ENCODE measurements at places on chromosomes 3 and 15.

DNA sequence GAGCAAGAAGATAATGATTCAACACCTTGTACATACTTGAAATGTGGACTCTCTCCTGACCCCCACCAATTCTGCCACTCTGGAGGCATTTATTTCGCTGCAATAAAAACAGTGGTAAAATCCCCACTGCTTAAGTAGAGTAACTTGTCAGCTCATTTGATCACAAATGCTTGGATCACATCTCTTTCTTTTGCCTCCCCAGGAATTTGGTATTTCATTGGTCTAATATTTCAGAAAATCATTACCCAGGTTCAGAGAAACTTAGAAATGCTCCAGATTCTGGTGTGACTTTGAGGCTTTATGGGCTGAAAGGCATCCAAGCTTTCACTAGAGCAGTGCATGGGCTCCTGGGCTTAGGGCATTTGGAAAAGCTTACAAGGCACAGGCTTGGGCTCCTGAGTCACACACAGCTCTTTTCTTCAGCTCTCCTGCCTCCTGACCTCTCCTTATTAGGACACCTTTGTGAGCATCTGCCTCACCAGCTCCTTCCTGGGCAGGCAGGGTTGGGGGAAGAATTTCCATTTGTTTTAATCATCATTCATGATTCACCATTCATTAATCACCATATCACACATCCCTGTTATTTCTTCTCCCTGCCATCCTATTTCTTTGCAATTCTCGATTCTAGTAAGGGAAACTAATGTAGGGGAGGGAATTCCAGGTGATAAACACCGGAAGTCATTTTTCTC is 22.5 kb downstream of the CDCP1 start:
- H3K4me3 ChIP-seq, result no peak overlapping the region
- H3K27ac ChIP-seq, result no peak overlapping the region
- H3K27me3 ChIP-seq, result no peaks in the 10 kb centered on the region
- no peak for DNase-seq

DNA sequence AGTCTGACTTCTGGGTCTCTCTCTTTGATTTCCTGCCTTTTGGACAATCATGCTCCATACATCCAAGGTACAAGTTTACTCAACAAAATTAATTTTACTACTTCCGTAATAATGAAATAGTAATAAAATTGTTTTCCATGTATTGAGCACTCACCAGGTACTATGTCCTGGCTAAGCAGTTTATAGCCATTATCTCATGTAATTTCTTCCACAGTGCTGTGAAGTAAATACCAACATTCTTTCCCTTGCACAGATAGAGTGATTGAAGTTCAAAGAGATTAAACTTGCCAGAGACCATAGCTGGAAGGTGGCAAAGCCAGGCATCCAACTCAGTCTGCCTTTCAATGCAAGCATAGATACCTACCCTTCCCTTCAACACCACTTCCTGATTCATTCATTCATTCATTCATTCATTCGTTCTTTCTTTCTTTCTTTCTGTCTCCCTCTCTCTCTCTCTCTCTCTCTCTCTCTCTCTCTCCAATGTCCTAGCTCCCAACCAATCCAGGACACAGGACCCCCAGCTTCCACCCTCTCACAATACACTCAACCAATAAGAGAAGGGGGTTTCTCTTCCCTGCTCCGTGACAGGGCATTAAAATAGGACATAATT is 12.4 kb downstream of the THRB start:
- H3K36me3 ChIP-seq, result no peaks in the 10 kb centered on the region
- H3K27me3 ChIP-seq, result no peaks in the 10 kb centered on the region
- no peak for DNase-seq
- peaks cover 3% of the 10 kb centered on the region for H3K4me1 ChIP-seq
- no peak overlapping the region for H3K4me3 ChIP-seq

DNA sequence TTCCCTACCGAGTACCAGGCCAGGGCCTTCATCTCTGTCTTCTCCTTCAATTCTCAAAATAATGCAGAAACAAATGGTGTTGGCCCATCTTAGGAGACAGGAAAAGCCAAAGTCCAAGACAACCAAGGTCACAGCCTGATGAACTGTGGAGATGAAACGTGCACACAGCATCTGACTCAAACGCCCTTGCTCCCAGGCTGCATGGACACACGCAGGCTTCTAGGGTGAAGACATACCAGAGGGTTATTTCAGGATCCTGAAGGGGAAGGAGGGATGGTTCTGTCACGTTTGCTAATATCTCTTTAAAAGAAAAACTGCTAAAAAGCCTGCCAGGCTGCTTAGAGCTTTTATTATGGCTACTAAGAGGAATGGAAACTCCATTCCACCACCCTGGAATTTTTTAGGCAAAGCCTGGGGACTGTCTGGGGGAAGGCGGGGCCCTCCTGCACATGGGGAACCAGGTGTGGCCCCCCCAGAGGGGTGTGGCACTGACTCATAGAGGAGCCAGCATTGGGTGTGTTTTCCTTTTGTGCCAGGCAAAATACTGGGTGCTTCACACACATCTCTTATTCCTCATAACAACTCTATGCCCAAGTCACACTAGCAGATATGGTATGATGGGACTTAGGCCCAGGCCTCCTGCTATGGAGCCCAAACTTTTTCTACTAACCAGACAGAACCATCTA is 62.9 kb downstream of the UMPS start:
- peak; percentile 17 for DNase-seq
- peaks cover 87% of the 10 kb centered on the region for H3K36me3 ChIP-seq
- no peak overlapping the region for H3K4me3 ChIP-seq
- H3K4me1 ChIP-seq, result no peaks in the 10 kb centered on the region
- H3K27ac ChIP-seq, result no peak overlapping the region

DNA sequence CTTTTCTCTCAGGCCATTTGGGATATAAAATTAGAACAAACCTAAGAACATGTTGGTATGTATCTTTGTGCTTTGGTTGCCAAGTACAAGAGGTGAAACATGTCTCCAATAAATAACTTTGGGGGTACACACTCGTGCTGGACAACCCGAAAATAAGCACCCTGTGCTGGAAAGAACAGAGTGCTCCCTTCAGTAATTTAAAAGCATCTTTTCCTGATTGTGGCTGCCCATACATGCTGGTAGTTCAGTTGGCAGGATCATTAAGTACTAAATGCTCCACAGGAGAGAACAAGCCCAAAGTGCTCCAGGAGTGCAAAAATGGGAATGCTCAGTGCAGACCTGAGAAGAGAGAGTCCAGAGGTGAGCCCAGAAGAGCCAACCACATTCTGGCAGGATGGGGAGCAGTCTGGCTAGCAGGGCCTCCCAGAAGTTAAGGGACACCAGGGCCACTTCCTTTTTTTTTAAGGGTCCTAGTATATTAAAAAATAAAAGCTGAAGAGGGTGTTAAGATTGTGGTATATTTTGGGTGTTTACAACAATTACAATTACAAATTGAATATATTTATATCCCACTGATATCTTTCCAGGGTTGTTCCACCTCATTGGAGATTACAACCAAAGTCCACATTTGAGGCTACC is 48.6 kb upstream of the SSR3 start:
- no peaks in the 10 kb centered on the region for H3K27me3 ChIP-seq
- H3K36me3 ChIP-seq, result no peaks in the 10 kb centered on the region
- H3K4me3 ChIP-seq, result no peak overlapping the region
- no peak overlapping the region for H3K27ac ChIP-seq

- peaks cover 19% of the 10 kb centered on the region for H3K4me1 ChIP-seq
- H3K27ac ChIP-seq, result no peak overlapping the region
- H3K27me3 ChIP-seq, result no peaks in the 10 kb centered on the region
- H3K4me3 ChIP-seq, result no peak overlapping the region
Measured at GRCh38 chr3:177427540-177427939, 230.3 kb upstream of the TBL1XR1 start.

DNA sequence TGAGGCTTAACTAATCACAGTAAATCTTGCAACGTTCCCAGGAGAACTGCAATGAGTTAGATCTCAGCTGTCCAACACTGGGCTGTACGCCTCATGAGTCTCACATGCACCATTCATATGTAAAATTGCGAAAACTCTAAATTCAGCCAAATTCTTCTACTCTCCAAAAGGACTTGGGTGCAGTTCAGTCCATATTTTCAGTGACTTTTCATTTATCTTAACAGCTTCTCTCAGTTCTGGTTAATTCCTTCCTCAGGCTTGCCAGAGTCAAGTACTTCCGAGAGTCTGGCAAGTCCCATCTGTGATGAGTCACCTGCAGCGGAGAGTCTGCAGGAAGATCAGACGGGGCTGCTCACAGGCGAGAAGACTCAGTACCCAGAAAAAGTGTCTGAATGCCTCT is 11.5 kb downstream of the CCDC80 start:
- H3K4me3 ChIP-seq, result no peak overlapping the region
- peaks cover 5% of the 10 kb centered on the region for H3K4me1 ChIP-seq
- H3K36me3 ChIP-seq, result no peaks in the 10 kb centered on the region
- peak; percentile 75 for DNase-seq

DNA sequence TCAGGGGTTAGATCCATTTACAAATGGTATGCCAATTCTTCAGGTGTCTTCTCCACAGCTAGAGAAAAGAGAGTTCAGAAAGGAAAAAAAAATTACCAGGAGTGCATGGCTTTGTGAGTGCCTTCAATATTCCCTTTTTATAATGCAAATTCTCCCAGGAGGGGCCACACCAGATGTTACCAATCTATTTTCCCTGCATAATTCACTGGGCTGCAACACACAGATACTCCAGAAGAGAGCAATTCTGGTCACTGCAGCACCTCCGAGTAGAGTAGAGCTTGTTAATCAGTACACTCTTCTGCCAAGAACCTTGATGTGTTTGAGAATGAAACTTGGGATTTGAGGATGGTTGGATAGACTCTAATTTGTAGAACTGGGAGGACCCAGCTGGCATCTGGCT is 80.7 kb upstream of the SPRED1 start:
- H3K36me3 ChIP-seq, result no peaks in the 10 kb centered on the region
- no peaks in the 10 kb centered on the region for H3K27me3 ChIP-seq
- H3K27ac ChIP-seq, result no peak overlapping the region
- DNase-seq, result no peak
- no peaks in the 10 kb centered on the region for H3K4me1 ChIP-seq

GRCh38 chr3:182357928-182358327 is 435.4 kb upstream of the ATP11B start:
- no peaks in the 10 kb centered on the region for H3K4me1 ChIP-seq
- H3K4me3 ChIP-seq, result no peak overlapping the region
- H3K27me3 ChIP-seq, result no peaks in the 10 kb centered on the region
- no peaks in the 10 kb centered on the region for H3K36me3 ChIP-seq
- H3K27ac ChIP-seq, result no peak overlapping the region

GRCh38 chr3:38454884-38455638 is 1.4 kb downstream of the ACVR2B start:
- H3K36me3 ChIP-seq, result no peaks in the 10 kb centered on the region
- peak overlapping the region; percentile 83 for H3K4me3 ChIP-seq
- peaks cover 9% of the 10 kb centered on the region for H3K4me1 ChIP-seq

DNA sequence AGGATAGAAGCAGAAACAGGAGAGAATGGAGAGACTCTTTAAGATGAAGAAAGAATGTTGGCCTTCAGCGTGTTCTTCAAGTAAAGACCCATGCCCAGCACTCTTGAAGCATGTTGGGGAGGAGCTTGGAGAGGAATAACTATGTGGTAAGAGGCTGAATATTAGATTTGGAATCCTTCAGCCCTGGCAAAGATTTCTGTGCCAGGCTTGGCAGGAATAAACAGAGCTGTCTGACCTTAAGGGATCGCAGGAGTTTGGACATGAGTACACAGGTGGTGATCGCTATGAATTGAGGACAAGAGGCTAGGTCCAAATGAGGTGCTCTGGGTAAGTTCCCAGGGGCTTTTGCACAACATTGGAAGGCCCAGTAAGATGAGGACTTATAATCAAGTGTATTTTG is 132.6 kb upstream of the TBL1XR1 start:
- no peak overlapping the region for H3K4me3 ChIP-seq
- no peaks in the 10 kb centered on the region for H3K27me3 ChIP-seq
- H3K36me3 ChIP-seq, result no peaks in the 10 kb centered on the region
- DNase-seq, result no peak
- H3K4me1 ChIP-seq, result no peaks in the 10 kb centered on the region
- H3K27ac ChIP-seq, result no peak overlapping the region

GRCh38 chr15:70433586-70434324 is 329.6 kb downstream of the UACA start:
- H3K27me3 ChIP-seq, result no peaks in the 10 kb centered on the region
- H3K4me3 ChIP-seq, result peak overlapping the region; percentile 43
- no peak for DNase-seq
- peaks cover 4% of the 10 kb centered on the region for H3K4me1 ChIP-seq
- H3K36me3 ChIP-seq, result no peaks in the 10 kb centered on the region
- peak overlapping the region; percentile 26 for H3K27ac ChIP-seq

- H3K4me3 ChIP-seq, result no peak overlapping the region
- H3K36me3 ChIP-seq, result peaks cover 4% of the 10 kb centered on the region
- DNase-seq, result peak; percentile 90
- no peaks in the 10 kb centered on the region for H3K27me3 ChIP-seq
Measured at GRCh38 chr3:52128118-52128683, 26.0 kb downstream of the POC1A start.

DNA sequence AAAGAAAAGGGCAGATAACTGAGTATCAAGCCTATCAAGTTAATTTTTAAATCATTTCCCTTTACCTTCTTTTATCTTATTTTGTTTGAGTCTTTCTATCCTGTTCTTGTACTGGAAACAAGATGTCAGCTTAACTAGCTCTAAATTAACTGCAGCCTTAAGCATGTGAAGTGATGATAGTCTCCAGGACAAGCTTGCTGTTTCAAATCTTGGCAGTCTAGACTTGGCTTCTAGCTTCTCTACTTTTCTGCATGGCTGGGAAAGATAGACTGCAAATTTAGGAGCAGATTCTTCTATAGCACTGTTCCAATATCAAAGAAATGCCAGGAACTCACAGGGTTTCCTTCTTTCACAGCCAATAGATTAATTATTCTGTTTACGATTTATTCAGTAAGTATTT is 1034.4 kb downstream of the TUSC7 start:
- H3K27ac ChIP-seq, result no peak overlapping the region
- no peaks in the 10 kb centered on the region for H3K4me1 ChIP-seq
- no peak for DNase-seq
- no peak overlapping the region for H3K4me3 ChIP-seq

- peaks cover 10% of the 10 kb centered on the region for H3K36me3 ChIP-seq
- H3K4me3 ChIP-seq, result peak overlapping the region; percentile 88
- H3K4me1 ChIP-seq, result peaks cover 10% of the 10 kb centered on the region
- H3K27me3 ChIP-seq, result no peaks in the 10 kb centered on the region
- DNase-seq, result no peak
Measured at GRCh38 chr15:40471808-40472150, 995 bp downstream of the CHST14 start.

- H3K4me1 ChIP-seq, result peaks cover 28% of the 10 kb centered on the region
- peak; percentile 85 for DNase-seq
- H3K4me3 ChIP-seq, result peak within 1 kb of the TSS; percentile 94
- no peak within 1 kb of the TSS for H3K27ac ChIP-seq
- no peaks in the 10 kb centered on the region for H3K27me3 ChIP-seq
Measured at GRCh38 chr15:41558400-41559238, at the start of gene TYRO3. Gene TYRO3 (plus strand): TSS chr15:41559212. CDS start chr15:41559258, 46 bp downstream.

GRCh38 chr3:114207768-114208167 is 28.9 kb upstream of the DRD3 start:
- no peak overlapping the region for H3K4me3 ChIP-seq
- H3K27me3 ChIP-seq, result no peaks in the 10 kb centered on the region
- H3K36me3 ChIP-seq, result no peaks in the 10 kb centered on the region
- DNase-seq, result no peak
- H3K27ac ChIP-seq, result no peak overlapping the region
